Stimulated activated CD4-positive, alpha-beta T cell treated with anti-CD3 and anti-CD28 coated beads, Interleukin-4, amount 100 ng/mL, for 4 hours (primary cell): ENCODE measurements at places on chromosomes 4 and X.

GRCh38 chr4:128951316-128951715 is 141.8 kb downstream of the JADE1 start:
- DNase-seq: no peak

DNA sequence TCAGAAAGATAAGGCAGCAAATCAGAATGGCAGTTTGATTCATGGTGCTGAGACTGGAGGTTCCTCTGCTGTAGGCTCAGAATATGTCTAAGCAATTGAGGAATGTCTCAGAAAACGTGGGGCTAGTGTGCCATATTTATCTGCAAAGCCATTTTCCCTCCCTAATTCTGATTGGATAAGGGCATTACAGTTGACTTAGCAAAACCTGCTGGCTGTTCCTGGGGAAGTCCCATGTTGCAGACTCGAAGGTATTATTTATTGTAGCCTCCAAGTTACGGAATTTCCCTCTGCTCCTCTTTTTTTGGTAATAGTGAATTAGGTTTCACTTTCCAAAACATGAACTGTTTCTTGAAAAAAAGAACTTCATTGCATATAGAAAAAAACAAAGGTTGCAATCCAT is at the start of gene CXCL10:
Gene CXCL10, minus strand, starts transcription at position 109 of the 400 bp plus-strand sequence. Its CDS starts 66 bp downstream, at position 43.
- DNase-seq: no peak

GRCh38 chr4:40934676-40935075 is 184.9 kb downstream of the NSUN7 start:
- no peak for DNase-seq

DNA sequence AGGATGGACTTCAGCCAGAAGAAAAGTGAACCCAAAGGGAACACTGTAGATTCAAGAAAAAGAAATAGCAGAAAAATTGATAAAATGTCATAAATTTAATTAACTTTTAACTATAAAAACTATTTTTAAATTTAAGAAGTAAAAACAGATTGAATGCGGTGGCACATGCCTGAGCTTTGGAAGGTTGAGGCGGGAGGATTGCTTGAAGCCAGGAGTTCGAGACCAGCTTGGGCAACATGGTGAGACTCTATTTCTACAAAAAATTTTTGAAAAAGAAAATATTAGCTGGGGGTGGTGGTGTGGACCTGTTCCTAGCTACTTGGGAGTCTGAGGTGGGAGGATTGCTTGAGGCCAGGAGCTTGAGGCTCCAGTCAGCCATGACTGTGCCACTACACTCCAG is 3.0 kb downstream of the FAM184B start:
- no peak for DNase-seq

GRCh38 chrX:36431819-36432218 is 512.3 kb downstream of the CFAP47 start:
- no peak for DNase-seq

- DNase-seq: no peak
Measured at GRCh38 chr4:121100093-121100775, 27.9 kb upstream of the NDNF start.

GRCh38 chr4:19123681-19124080 is 1102.1 kb upstream of the LCORL start:
- DNase-seq: no peak

GRCh38 chr4:6781113-6781512 is 1.4 kb upstream of the KIAA0232 start:
- no peak for DNase-seq

DNA sequence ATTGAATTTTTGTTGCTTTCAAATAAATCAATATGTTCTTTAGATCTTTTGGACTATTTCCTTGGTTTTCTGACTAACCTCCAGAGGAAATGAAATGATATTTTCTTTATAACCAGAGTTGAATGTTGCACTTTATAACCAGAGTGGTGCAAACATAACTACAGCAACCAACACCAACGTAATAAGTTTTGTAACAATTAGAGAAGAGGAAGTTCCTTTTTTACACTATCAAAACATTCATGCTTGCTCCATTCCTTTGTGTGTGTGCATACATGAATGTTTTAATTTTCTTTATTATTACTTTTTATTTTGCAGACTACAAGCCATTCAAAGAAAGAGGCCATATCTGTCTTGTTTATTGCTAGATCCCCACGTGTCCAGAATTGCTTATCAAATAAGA is 193.0 kb upstream of the PPP3CA start:
- no peak for DNase-seq

DNA sequence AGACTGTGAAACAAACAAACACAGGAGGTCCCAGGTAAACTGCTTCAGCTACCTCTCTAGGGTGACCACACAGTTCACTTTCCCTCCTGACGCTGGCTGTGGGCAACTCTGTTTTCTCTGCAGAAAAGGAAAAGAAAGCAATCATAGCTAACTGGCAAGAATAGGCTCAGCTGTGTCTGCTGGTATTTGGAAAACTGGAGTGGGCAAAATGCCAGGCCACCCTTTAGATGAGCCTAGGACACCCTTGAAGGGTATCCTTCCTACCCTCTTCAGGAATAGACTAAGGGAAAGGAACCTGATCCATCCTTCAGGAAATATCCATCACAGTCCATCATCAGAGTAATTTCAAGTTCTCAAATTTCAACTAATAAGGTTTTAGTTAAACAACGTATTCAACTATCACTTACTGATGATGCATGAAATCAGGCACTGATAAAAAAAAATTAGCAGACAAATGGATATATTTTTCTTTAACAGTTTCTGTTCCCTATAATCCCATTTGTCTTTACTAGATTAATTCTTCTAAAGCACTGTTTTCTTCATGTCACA is 60.9 kb downstream of the CAMK2D start:
- no peak for DNase-seq

DNA sequence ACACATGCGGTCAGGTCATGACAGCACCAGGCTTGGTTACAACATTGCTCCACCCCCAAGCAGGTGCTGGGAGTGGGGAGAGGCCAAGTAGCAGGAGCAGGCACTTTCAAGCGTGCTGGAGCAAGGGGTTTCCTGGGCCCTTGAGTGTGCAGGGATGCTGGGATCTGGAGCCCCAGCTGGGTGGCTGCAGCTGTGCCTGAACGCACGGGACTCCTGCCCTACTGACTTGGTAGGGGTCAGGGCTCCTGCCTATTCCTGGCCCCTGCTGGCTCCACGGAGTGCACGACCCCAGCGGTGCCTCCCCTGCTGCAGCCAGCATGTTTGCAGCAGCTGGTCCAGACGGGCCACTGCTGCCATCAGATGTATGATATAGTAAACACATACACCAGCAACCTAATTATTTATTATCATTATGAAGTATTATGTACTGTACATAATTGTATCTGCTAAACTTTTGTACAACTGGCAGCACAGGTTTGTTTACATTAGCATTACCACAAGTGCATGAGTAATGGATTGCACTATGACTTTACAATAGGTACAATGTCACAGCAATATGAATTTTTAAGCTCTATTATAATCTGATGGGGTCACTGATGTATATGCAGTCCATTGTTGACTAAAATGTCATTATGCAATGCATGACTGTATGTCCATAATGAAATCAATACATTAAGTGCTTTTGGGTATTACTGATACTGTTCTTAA is 620.6 kb downstream of the RAPGEF2 start:
- no peak for DNase-seq

- DNase-seq: no peak
Measured at GRCh38 chrX:63471004-63471403, 119.9 kb upstream of the SPIN4 start.

GRCh38 chrX:49999087-49999486 is 76.7 kb downstream of the CLCN5 start:
- no peak for DNase-seq

DNA sequence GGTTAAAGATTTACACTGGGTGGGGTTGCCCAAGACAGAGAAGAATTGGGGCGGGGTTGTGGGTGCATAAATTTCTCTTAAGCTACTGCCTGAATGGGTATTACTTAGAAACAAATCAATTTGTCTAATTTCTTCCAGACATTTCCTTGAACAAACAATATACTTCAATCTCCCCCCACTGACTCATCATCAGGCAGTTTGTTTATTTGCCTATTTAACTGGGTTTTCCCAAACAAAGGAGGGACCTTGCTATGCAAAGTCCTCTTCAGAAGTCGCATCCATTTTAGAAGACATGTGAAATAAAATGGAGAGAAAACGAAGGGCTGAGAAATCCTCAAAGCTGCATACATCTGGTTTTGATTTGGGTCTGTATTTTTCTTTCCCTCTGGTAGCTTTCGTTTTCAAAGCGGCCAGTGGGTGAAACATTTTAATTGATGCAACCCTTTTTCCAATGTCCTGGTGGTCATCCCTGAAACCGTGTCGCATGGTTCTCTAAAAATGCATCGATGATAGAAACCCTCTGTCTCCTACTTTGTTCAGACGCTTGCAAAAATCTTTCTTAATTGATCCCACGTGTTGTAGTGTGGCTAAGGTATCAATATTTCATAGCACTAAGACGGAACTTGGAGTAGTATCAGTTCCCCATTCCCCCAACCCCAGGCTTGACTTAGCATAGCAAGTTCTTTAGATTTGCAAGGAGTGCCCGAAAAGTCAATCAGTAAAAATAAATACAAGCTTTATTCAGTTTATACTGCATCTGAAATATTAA is 115.1 kb upstream of the MXRA5 start:
- no peak for DNase-seq

- DNase-seq: no peak
Measured at GRCh38 chr4:110920990-110921389, 298.1 kb upstream of the PITX2 start.

DNA sequence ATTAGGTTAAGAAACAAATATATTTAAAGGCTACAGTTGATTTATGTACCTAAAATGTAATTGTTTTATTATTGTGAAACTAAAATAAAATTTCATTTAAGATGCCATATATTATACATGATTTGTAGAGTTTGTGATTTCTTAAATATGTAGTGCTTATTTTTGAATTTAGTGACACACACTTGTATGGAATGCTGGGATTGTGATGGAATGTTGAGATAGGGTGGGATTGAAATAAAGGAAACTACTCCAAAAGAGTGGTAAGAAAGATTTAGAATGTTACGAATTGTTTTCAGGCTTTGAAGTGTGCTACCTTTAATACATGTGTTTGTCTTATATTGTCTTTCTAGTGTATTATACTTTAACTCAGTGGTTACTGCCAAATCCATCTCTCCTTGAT is 330.3 kb upstream of the PITX2 start:
- DNase-seq: no peak

GRCh38 chr4:108146819-108147218 is 21.9 kb downstream of the LEF1 start:
- no peak for DNase-seq

GRCh38 chr4:176566769-176567168 is 226.0 kb downstream of the VEGFC start:
- no peak for DNase-seq

DNA sequence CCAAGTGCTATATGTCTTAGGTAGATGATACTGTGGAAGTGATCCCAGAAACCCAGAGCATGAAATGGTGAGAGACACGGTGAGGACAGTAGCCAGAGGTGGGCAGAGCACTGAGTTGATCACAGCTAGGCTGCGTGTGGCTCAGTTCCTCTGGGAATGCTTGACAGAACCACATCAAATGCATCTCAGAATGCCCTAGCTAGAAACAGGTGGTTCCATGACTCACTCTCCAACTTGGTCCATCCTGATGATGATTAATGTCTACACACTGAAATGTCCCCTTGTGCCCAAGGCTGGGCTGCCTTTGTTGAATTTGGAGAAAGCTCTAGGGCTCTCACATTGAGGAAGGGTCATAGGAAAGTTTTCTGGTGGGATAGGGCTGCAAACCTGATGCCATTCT is 113.6 kb downstream of the ZNF518B start:
- DNase-seq: no peak

DNA sequence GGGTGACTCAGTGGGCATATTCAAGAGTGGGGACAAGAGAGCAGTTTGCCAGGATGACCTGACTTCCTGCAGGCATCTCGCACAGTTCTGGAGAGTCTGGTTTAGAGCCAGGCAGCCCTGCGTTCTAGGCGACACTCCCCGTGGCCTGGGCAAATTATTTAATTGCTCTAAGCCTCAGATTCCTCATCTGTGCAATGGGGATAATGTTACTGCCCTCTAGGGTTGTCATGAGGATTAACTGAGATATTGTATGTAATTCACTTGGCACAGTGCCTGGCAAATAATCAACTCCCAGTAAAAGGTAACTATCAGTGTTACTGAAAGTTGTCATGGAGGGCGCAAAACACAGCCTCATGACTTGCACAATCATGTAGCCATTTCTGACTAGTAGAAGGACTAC is 48.8 kb upstream of the PITX2 start:
- DNase-seq: no peak

- DNase-seq: no peak
Measured at GRCh38 chr4:51909236-51909703, 66.3 kb downstream of the DCUN1D4 start.

GRCh38 chr4:19187096-19187495 is 1064.6 kb upstream of the SLIT2 start:
- DNase-seq: no peak

DNA sequence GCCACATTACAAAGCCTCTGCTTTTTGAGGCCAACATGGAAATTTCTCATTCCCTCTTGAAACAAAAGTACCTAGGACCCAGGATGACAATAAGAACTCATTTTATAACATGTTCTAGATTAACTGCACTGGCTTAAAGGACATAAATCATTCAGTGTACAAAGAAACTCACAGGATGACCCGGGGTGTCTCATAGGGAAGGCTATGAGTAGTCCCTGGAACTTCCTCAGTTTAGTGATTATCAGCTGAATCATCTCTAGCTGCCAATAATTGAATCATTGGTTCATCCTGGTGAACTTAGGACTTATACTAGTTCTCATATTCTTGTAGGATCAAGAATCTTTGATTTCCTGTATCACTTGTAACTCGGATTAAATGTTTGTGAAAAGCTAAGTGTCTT is 95.8 kb upstream of the WDR1 start:
- no peak for DNase-seq

- no peak for DNase-seq
Measured at GRCh38 chrX:73239242-73239641, 24.6 kb upstream of the NAP1L2 start.

DNA sequence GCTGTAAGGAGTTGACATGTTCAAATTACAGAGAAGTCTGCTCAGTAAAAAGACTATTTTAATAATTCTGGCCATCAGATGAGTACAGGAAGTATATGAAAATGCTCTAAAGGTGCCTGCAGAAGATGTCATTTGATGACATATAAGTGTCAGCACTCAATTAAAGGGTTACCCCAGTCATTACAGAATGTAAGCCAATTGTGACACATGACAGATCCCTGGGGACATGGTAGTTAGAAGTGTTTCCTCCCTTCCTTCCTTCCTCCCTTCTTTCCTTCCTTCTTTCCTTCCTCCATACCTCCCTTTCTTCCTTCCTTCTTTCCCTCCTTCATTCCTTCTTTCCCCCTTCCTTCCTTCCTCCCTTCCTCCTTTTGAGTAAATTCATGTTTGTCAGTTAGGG is 453.0 kb downstream of the RAPGEF2 start:
- no peak for DNase-seq

DNA sequence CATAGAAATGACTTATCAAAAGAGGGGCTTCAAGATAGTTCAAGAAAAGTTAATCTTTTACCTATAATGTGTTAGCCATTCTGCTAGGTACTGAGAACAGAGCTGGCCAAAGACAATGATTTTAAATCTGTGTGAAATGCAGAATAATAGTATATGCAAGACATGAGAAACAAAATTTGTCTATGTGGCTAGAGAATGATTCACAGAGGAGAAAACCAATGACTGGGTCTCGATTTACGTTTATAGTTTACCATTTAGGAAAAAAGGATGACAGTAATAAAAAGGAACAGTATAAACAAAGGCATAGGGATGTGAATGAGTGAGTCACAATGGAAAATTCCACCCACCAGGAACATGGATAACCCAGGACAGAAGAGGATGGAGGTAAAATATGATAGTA is 31.9 kb downstream of the NPFFR2 start:
- DNase-seq: no peak

GRCh38 chr4:52861171-52861823 is 820 bp upstream of the RASL11B start:
- no peak for DNase-seq

GRCh38 chrX:123665197-123665596 is 67.7 kb downstream of the THOC2 start:
- DNase-seq: no peak
